LoVo (cell line): ENCODE measurements at places on chromosomes 12 and 14.

DNA sequence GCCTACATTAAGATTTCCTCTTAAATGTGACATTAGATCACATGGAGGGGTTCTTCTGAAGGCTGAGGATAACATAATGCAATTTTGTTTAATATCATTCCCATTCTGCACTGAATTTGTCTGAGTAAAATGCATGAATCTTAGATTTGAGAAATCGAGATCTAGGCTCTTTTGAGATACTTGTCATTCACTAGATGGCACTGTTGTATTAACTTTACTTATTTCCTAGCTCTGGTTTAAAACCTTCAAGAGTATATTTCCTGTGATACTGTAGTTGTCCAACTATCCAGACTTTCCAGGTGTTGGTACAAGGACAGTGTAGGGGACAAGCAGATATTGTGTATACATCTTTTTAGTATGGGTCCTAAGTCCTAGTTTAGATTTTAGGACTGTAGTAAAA lies 91.7 kb upstream of the SEL1L start:
- peak; percentile 46 for DNase-seq

- DNase-seq = peak; percentile 51
Observed at GRCh38 chr14:30521899-30522736, 36.8 kb upstream of the G2E3 start.

GRCh38 chr12:3310271-3311026 lies 180.6 kb upstream of the PRMT8 start:
- no peak for DNase-seq

DNA sequence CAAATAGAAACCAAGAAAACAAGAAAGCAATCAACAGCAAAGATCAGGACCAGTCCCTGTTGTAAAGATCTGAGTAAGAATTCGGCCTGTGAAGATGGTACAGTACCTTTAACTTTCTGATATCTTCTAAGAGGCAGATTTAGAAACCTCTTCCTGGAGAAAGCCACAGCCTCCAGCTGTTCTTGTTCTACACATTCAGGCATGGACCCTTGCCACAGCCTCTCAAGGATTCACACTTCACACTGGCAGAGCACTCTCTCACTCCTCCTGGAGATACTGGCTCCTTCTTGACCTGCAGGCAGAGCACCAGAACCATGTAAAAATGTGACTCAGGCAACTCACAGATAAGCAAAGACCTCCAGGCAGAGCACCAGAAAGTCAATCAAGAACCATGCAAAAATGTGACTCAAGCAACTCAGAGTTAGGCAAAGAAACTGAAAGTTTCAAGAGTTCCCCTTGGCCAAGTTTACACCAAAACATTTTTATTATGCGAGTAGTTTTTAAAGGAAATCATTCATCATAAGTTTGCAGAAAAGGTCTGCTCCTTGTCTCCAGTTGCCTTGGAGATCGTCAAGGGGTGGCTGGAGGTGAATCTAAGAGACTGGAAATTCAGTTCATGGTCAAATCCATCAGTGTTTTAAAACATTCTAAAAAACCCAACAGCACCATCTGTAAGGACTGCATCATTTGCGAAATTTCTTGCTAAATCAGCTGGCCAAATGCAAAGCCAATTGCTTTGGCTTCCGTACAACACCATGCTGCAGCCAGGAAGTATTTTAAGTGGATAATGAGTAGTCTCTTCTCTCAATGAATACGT lies 119.3 kb upstream of the MDM1 start:
- DNase-seq = no peak

DNA sequence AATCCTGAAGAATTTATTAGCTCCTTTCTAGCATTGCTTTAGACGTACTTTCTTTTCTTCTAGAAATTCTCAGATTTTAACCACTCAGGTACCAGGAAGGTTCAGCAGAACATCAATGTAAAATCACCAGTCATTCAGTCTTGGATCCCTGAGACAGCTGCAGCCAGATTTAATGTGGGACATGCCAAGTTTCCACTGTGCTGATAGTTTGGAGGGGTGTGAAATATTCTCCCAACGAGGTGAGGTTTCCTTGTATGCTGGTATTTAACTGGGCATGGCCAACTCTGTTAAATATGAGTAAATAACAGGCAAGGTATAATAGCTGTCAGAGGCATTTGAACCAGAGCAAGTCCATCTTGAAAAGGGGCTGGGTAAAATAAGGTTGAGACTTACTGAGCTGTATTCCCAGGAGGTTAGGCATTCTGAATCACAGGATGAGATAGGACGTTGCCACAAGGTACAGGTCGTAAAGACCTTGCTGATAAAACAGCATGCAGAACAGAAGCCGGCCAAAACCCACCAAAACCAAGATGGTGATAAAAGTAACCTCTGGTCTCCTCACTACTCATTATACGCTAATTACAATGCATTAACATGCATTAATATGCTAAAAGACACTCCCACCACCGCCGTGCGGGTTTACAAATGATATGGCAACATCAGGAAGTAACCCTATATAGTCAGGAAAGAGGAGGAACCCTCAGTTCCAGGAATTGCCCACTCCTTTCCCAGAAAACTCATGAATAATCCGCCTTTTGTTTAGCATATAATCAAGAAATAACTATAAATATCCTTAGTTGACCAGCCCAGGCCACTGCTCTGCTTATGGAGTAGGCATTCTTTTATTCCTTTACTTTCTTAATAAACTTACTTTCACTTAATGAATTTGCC lies 75.2 kb upstream of the RASSF8 start:
- no peak for DNase-seq

DNA sequence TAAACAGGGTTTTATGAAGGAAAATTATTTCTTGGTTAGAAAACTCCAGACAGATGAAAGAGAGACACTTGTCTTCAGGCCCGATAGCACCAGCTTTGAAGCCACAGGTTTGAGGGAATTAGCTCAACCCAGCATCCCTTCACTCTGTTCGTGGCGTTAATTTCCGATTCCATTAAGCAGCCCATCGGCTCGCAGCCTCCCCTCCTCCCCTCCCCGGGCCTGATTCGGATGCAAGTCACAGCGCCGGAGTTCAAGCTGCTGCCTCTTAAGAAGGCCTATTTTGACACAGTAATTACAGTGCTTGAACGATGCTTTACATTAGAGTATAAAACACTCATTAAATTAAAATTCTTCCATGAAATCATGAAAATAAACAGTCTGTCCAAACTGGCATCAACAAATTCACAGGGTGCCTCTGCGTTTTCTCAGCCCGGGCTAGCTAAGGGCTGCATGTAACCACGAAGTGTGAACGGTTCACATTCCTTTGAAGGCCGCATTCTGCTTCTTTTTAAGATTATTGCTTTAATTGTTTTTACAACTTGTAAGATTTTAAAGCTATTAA lies 145.8 kb downstream of the DICER1 start:
- no peak for DNase-seq

- DNase-seq = no peak
Observed at GRCh38 chr14:105933238-105933637, 406.9 kb downstream of the TMEM121 start.

DNA sequence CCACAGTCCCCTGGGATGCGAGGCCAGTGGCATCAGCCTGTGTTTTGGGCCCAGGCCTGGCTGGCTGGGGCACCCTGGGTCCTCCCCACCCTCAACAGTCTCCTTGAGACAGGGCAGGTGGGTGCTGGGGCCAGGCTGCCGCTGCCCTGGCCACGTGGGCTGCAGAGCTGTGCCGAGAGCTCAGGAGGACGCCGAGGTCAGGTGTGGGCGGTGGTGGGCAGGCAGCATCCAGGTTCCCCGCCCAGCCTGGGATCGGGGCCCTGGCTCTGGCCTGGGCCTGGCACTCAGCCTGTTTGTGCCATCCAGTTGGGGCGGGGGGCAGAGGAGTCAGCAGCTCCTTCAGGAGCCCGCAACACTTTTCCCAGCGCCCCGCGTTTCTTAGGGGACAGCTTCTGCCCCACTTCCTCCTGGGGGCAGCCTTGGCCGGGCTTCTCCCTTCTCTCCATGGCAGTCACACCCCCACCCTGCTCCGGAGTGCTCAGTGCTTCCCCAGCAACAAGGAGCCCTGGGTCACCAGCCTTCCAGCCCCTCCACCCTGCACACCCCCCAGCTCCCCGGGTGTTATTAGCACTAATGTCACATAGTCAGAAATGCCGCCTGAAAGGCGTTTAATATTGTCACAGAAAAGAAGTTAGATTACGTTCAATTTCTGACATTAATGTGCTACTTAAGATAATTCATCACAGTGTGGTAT lies 30.8 kb downstream of the KIF26A start:
- no peak for DNase-seq

DNA sequence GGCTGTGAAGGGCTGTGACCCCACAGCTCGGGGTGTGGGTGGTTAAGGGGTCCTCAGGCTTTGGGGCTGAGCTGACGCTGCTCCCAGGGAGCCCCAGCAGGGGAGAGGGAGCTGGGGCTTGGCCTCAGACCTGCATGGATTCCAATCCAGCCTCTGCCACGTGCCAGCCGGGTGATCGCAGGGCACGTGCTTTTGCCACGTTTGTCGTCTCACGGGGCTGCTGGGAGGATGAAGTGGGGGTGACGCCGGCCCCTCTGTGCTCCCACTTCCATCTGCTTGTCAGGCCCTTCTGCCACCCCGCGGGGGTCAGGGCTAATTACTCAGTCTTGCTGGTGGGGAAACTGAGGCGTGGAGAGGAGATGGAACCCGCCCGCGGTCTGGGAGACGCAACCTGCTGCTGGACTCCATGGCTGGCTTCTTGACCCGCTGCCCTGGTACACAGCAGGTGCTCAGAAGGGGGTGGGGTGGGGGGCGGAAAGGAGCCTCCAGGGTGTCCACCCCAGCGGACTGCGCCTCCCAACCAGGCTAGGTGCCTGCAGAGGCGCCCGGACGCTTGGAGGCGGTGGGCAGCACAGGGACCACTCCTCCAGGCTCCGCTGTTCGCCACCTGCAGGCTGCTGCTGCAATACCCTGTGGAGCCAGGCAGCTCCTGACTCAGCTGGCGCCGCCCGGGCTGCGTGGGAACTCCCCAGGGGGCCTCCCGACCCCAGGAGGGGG lies 36.4 kb upstream of the PRIMA1 start:
- DNase-seq = no peak

GRCh38 chr12:15575671-15576541 lies 213.3 kb downstream of the EPS8 start:
- DNase-seq = peak; percentile 67

DNA sequence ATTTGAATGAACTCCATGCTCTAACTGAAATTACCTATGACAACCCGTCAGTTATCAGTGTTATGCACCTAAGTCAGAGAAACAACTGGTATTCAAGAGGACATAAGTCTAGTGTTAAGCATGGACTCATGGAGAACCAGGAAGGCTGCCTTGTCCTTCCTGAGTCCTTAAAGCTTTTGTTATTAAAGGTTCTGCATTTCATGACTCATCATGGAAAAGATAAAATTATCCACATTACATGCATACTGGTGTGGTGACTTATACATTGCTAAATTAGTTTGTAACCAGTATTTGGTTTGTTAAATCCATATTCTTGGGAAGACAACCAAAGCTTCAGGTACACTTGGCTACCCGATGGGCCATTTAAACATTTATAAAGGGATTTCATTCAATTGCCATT lies 6.5 kb upstream of the OR4E1 start:
- no peak for DNase-seq

DNA sequence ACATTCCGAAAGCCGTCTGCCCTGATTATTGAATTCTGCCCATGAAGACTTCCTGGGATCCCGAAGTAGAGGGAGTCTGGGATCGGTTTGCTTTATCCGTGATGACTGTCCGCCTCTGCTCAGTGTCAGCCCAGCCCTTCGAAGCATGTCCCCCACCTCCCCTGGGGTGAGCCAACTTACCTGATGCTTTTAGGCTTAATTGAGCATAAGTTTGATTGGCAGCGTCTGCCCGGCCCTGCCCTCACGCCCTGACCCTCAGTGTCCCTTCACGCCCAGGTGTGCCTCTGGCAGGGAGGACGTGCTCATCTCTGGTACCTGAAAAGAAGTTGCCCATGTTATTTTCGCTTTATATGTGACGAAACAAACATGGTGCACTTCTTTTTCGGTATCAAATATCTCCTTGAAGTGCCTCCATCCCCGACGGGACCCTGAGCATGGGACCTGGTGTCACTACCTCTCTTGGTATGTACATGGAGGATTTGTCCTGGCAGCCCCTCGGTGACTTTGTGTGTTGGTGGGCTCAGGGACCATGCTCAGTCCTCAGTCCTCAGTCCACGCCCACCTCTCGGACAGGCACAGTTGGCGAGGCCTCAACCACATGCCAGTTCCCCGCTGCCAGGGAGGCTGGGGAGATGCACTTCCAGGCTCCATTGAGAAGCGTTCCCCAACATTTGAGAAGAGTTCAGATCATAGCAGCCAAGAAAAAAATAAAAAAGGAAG lies 130.1 kb upstream of the RTL1 start:
- no peak for DNase-seq

DNA sequence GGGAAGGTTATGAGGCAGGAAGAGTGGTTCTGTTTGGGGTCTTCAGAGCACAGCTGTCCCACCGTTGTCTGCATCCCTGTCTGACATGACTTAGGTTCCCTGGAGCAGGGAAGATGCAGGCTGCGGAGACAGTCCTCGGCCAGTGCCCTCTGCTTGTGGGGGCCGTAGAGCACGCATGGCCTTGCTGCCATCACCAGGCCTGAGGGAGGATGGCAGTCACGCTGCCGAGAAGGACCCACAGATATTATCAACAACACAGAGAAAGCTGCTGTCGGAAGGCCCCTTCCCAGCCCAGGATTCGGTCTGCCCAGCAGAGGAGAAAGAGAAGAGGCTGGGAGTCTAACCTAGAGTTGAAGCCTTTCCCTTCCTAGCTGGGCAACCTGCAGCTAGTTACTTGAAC lies 35.0 kb downstream of the ERH start:
- no peak for DNase-seq

DNA sequence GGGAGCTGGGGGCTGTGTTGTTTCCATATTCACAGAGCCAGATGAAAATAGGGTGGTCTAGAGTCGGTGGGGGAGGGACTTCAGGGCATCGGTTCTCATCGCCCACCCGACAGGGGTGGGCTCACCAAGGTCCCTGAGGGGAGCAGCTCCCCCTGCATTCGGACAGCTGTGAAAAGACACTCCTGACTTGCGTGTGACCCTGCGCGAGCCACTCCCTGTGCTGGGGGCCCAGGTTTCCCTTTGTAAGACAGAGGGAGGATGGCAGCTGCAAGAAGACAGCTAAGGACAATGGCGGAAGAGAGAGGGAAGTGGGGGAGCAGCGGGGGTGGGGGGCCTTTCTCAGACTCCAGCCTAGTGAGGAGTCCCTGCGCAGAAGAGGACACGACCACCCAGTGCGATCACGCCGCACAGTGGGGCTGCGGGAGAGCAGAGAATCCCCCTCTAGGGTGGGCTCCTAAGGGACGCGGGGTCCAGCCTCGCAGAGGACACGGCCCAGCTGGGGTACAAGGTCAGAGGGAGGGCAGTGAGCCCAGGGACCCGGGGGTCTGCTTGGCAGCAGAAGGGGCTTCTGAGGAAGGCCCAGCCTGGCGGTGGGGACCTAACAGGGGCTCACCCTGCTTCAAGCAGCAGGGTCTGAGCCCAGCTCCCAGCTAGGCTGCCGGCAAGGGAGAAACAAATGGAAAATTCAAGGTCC lies 326.9 kb upstream of the DIO3 start:
- no peak for DNase-seq

GRCh38 chr12:64192644-64193444 lies 29.3 kb downstream of the KICS2 start:
- DNase-seq = no peak

GRCh38 chr12:74959657-74960056 lies 250.0 kb downstream of the KCNC2 start:
- no peak for DNase-seq
